Fibroblast of gingiva (primary cell): ENCODE measurements at places on chromosomes 2 and 18.

DNA sequence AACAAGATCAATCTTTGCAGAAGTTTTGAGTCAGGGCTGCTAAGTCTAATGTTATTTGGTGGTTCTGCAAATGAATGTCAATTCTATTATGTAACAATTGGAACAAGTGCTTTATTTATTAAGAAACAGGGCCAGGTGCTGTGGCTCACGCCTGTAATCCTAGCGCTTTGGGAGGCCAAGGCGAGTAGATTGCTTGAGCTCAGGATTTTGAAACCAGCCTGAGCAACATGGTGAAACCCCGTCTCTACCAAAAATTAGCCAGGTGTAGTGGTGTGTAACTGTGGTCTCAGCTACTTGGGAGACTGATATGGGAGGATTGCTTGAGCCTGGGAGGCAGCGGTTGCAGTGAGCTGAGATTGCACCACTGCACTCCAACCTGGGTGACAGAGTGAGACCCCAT, 13.2 kb upstream of the RNF103 start:
- no peak for DNase-seq

DNA sequence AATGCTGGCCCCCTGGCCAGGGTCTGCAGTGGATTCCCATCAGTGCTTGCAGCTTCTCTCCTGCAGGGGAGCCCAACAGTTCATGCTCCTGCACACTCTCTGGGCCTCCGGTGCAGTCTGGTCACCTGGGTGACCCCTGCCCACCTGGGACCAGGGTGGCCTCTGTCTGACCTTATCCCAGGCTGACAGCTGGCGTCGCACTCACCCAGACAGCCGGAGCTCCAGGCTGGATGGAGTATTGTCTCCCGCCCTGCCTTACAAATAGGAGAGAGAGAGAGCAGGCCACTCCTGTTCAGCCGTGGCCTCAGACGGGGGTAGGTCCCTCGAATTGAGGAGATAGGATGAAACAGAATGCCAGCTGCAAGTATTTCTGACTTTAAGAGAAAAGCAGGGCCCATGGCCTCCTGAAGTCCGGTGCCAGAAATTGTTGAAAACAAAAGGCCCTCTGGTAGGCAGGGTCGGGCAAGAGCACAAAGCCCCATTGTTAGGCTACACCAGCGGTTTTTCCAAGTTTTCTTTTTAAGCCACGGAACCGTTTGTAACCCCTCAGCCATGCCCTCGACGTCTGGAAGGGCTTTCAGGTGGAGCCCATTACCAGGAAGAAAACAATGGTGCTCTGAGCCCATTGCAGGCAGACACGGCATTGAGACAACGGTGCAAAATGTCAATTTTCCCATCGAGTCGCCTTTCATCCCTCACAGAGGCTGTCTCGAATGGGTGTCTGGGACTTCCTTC, 258.4 kb downstream of the BCL11A start:
- DNase-seq, result no peak

- peak; percentile 65 for DNase-seq
Observed at GRCh38 chr18:6734726-6735430, 5.4 kb downstream of the ARHGAP28 start.

DNA sequence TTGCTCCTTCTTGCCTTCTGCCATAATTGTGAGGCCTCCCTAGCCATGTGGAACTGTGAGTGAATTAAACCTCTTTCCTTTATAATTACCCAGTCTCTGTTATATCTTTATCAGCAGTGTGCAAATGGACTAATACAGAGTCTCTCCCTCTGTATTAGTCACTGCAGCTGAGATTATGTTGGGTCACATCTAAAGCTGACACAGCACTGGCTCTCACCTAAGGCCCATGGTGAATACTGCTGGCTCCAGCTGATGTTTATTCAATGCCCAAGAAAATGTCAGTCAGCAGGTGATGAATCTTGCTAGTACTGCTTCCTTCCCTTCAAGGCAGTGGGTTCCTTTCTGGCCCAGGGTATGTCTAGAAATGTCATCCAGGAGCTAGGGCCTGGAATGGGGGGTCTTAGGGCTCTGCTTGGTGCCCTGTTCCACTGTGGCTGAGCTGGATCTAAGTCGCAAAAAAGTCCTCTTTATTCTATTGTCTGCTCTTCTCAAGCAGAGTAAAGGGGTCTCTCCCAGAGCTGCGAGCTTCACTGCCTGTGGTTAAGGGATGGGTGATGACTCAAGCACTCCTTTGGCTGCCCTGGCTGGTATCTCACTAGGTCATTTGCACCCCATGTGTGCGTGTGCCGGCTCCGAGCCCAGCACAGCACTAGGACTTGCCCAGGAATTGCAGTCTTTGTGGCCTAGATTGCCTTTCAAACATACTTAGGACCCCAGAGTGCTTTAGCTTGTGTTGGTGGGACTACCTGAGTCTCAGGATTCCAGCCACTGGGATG, 29.9 kb downstream of the PPP1R1C start:
- DNase-seq, result no peak

- peak; percentile 16 for DNase-seq
Observed at GRCh38 chr2:224378701-224379097, 23.2 kb downstream of the FAM124B start.
